ENCODE measurements at places on chromosomes 1 and 21.

DNA sequence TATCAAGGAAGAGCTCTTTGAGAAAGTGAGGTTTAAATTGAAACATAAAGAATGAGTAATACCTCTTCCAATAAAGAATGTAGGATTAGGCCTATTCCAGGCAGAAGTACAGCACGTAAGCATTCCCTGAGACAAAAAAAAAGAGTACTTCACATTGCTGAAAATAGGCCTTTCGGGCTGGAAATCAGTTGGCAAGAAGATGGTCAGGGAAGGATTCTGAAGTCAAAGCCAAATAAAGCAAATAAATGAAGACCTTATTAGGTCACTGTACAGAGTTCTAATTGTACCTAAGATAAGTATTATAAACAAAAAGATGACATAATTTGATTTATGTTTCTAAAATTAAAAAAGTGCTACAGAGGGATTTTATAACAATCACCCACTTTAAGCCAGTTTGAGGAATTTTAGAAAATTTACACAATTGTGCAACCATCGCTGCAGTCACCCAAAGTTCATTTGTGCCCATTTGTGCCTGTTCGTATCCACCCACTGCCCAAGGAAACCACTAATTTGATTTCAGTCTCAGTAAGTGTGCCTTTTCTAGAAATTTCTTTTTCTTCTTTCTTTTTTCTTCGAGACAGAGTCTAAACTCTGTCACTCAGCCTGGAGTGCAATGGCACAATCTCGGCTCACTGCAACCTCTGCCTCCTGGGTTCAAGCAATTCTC lies 58.6 kb downstream of the FMO4 start:
- no peak for DNase-seq

GRCh38 chr1:247268390-247269045 lies 12.6 kb downstream of the VN1R5 start:
- DNase-seq, result no peak

DNA sequence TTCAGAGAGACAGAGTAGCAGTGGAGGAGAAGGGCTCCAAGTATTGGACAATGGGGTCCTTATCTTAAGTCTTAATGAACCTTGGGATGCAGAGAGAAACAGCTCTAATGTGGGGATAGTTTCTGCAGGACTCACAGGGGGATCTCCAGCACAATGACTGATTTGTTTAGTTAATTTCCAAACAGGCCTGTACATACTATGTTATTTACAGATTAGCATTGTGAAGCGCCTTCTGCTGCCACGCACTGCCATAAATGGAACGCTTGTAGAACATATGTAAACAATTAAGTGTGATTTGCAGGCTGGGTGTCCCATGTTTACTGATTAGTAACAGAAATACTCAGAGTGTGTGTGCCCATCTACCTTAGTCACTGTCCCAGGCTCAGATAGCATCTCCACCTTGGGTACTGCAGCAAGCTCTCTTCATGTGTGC lies 56.1 kb downstream of the NTPCR start:
- no peak for DNase-seq

- no peak for DNase-seq
These were observed 54.9 kb downstream of the AK5 start for GRCh38 chr1:77336729-77337128.

DNA sequence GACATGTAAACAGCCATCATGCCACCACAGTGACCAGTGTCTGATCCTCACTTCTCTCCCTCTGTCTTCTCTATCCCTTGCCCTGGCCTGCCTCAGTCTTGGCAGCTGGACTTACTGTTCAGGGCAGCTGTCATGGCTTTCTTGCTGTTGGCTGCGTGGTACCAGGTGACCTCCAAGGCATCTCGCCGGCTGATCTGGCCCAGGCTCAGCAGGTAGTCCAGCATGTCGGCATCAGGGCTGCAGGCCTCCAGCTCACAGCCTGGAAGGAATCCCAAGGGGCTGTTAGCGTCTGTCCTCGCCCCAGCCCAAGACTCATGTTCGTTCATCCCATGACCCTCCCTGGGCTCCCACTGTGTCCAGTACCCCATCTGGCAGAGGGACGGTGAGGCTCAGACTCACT lies 3.6 kb downstream of the FAM151A start:
- no peak for DNase-seq

Data from activated CD8-positive, alpha-beta memory T cell treated with anti-CD3 and anti-CD28 coated beads for 1 hour (primary cell).